ENCODE measurements at places on chromosomes 3 and 15.

- no peak for DNase-seq
Measured at GRCh38 chr3:2568929-2569328, 470.3 kb downstream of the CNTN4 start.

- no peak for DNase-seq
Measured at GRCh38 chr3:51734572-51734907, 27.7 kb downstream of the GRM2 start.

DNA sequence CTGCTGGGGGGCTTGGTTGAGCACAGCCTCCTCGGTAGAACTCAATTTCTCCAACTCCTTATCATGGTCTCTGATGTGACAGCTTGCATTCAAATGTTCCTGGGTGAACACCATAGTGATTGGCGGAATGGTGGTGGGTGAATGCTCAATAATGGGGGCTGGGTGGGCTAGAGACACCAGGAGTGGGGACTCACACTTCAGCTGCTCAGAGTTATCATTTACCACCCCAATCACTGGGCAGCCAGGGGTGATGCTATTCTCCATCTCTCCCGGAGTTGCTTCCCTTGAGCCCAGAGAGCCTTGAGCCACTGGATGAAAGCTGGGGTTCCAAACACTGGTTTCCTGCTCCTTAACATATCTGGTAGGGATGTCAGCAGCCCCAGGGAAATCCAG lies 88.7 kb downstream of the DHX30 start:
- no peak for DNase-seq

- no peak for DNase-seq
Measured at GRCh38 chr15:64233299-64233698, 70.5 kb upstream of the PPIB start.

DNA sequence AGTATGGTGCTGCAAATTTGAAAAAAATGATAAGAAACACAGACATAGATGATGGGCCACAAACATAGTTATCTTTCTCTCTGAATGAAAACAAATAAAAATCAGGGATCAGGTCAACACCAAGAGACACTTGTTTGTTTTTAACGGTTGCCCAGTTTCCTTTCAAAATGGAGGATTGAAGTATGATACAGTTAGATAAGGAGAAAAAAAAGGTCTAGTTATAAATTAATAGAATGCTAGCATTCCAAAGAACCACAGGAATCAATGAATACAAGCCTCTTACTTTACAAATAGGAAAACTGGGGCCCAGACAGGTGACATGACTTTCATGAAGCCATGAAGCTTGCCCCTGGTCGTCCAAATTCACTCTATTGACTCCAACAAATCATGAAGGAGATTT lies 305.1 kb downstream of the ZNF621 start:
- DNase-seq, result no peak

- no peak for DNase-seq
Measured at GRCh38 chr15:91338766-91339165, 238.7 kb downstream of the SV2B start.

GRCh38 chr3:187066228-187066995 lies 72.9 kb downstream of the RPL39L start:
- no peak for DNase-seq

- no peak for DNase-seq
Measured at GRCh38 chr15:25241241-25241801, 197.5 kb downstream of the UBE3A start.

GRCh38 chr3:42036483-42036823 lies 54.7 kb upstream of the TRAK1 start:
- no peak for DNase-seq

DNA sequence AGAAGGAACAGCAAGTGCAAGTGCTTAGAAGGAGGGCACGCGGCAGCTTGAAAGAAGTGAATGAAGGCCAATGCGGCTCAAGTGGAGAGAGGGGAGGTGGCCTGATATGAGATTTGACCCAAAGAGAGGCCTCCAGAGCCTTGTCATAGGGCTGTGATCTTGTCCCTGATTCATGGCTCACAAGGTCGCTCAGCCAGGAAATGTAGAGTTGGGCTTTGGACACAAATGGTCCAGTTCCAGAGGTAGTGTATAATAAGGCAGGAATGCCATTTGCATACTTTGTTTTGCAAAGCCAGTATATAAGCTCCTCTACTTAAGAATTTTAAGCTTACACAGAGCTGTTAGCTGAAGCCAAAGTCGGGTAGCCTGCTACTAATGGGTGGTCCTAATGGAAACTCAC lies 33.7 kb downstream of the HGD start:
- DNase-seq, result no peak

DNA sequence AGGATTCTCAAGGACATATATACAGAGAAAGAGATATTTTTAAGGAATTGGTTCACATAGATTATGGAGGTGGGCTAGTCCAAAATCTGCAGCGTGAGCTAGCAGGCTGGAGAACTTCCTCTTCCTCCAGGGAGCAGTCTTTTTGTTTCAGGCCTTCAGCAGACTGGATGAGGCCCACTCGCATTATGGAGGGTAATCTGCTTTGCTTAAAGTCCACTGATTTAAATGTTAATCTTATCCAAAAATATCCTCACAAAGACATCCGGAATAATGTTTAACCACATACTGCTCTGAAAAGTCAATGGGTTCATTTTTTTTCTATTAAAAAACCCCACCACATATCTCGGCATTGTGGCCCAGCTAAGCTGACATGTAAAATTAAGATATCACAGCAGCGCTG lies 22.2 kb upstream of the NRROS start:
- DNase-seq, result no peak

DNA sequence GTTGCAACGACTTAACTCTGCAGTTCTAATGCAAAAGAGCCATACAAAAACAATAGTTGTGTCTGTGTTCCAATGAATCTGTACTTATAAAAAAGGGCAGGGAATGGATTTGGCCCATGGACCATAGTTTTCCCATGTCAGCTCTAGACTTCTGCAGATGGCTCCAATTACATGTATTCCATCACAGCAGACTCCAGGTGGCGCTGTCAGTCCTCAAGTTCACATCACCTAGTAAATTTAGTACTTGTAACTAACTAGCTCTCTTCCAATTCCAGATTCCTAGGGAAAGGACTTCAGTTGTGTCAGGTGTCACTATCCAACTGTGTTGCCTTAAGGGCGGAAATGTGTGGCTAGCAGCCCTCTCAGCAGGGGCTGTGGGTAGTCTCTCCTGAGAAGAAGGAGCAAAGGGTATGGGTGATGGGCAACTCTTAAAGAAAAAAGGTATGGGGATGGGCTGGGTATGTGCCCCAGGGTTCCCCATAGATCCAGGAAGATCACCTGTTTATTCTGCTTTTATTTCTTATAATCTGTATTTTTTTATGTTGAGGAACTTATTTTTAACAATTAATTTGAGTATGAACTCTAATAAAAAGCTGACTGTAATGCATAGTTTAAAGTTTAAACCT lies 36.2 kb downstream of the BBS4 start:
- peak; percentile 3 for DNase-seq

DNA sequence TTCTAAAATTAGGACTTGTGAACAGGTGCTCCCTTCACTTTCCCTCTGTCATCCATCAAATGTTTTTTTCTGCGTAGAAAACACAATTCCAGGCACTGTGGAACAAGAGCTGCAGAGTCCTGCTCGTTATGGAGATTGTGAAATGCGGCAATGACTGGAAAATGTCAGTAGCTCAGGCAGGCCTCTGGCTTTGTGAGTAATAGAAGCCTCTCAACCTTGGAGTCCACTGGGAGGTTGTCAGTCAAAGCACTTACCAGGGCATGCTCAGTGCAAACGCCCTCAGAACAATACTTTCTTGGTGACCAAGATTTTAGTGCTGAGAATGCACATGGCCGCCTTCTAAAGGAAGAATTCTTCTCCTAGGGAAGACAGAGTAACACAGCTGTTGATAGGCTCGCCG lies 26.7 kb upstream of the MED12L start:
- no peak for DNase-seq

DNA sequence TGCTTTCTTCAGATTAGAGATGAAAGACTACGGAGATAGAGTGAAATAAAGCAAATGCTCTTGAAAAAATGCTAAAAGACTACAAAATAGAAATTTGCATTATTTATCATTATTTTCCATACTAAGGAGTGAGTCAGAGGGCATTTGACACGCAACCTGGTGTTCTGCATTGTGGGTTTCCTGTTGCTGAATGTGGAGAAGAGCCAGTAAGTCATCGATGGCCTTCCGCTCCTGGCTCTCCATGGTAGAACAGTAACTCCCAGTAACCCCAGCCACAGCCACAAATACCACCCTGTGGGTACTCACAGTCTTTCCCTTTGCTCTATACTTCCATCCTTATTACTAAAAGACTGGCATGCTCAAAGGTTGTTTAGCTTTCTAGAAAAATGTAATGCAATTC lies 61.5 kb downstream of the CGGBP1 start:
- DNase-seq, result no peak

- no peak for DNase-seq
Measured at GRCh38 chr3:73137736-73138403, 76.4 kb downstream of the EBLN2 start.

DNA sequence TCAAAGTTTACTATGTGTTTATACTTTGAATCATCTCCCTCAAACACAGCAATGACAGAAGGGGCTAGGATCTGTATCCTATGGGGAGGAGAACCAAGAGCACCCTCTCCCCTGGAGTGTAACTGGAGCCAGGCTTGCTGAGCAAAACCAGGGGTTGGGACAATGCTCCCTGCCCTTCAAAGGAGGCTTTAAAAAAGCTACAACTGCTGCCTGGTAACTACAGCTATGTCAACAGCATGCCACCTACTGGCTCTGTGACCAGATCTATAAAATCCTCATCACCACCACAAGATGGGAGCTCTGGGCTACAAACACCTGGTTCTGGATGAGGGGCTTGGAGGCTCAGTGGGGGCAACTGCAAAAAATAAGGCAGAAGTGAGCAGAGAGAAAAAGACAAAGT lies 61.9 kb downstream of the ANO10 start:
- DNase-seq, result no peak

DNA sequence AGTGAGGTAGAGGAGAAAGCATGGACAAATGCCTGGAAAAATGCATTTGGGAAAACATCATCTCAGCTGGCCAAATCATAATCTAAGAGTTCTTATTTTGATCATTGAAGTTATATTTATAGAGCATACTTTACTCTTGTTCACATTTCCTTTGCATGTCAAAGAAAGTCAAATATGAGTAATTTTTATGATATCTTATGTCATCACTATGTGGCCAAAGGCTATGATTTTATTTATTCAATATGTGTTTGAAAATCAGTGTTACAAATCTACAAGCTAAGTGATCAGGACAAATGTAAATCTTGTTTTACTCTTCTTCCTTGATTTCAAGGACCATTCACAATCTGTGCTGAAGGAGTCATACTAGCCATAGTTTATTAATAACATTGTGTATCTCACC lies 237.2 kb upstream of the DPH6 start:
- no peak for DNase-seq

DNA sequence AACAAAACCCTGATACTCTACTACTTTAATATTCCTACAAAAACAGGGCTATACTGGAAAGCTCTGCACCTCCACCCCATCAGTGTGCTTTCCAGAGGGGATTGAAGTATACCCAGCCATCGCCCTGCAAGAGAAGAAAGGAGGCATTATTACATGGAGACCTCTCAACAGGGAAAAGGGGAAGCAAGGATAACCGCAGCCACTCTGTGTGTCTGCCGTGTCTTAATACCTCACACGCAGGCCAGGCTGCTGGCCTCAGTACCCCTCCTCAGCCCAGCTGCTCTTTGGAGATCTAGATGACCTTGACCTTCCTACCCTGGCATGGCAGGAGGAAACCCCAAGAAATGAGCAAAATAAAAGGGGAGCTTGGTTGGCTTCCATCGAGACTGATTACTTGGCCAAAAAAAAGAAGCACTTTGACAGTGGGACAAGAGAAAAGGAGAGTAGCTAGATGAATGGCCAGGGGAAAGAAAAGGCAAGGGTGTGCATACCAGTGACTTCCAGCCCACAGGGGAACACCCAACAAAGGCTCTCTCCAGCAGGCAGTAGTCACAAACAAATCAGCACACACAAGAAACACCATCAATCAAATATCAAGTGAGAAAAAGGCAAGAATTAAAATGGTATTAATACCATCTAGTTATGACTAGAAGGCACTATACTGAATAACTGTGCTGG lies 129.4 kb downstream of the STT3B start:
- no peak for DNase-seq

DNA sequence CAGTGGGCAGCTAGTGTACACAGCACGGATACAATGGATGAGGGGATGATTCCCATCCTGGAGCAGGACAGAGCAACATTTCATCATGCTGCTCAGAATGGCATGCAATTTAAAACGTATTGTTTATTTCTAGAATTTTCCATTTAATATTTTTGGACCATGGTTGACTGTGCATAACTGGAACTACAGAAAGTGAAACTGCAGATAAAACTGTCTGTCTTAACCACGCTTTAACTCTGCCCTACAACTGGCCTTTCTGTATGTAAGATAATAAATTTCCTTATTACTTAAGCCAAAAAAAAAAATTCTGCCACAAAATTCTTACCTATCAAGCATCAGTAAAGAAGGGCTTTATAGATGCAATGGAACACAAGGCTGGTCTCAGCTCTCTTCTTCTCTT lies 33.4 kb downstream of the AP3S2 start:
- DNase-seq, result no peak

GRCh38 chr15:74211656-74212055 lies 9.1 kb upstream of the STRA6 start:
- no peak for DNase-seq

DNA sequence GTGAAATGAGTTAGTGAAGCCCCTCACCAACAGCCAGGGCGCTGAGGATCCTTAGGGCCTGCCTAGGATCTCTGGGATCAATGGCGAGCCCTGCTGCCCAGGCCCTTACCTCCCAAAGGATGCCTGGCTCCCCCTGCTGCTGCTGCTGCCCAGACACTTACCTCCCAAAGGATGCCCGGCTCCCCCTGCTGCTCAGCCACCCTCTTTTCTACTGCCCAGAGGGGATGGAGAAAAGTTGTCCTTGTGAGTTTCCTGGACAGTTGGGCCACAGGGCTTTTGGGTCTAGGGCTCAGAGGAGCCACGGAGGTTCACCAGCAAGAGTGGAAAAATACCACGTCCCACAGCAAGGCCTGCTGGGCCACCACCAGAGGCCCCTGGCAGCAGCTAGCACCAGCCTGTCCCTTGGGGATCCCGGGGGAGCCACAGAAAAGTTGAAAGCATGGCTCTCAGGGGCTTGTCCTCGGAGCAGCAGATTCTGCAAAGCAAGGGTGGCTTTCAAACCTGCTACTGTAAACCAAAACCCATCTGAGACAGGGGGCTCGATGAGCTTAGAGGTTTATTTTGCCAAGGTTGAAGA lies 59.4 kb downstream of the SLC6A6 start:
- DNase-seq, result peak; percentile 12

GRCh38 chr15:58331560-58331912 lies 100.3 kb upstream of the LIPC start:
- DNase-seq, result no peak

DNA sequence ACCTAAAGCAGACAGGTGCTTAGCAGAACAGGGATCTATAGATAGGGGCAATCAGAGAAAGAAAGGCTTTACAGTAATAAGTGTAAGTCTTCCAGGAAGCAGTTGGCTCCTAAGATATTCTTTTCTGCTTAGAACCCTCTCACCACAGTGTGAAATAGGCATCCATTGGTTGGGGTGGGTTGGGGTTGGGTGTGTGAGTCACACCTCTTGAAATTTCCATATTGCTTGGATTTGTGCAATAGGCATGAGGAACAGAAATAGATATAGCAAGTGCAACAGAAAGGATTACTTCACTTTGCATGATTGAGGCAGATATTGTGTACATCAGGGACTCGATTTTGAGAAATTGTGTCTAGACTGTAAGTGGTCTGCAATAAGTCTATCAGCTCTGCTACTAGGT lies 200.1 kb upstream of the GAP43 start:
- no peak for DNase-seq
